HepG2 (cell line): ENCODE measurements at places on chromosomes 5 and 9. TPM values are rescaled to one million over a fixed set of nuclear protein-coding genes. Genes with fewer than 3 reads are reported as not detected.

- H3K27ac ChIP-seq = no peak overlapping the region
- DNase-seq = no peak
- H3K4me3 ChIP-seq = no peak overlapping the region
- no peaks in the 10 kb centered on the region for H3K4me1 ChIP-seq
These were observed 988.2 kb upstream of the ARRDC3 start for GRCh38 chr5:92371171-92371888.

DNA sequence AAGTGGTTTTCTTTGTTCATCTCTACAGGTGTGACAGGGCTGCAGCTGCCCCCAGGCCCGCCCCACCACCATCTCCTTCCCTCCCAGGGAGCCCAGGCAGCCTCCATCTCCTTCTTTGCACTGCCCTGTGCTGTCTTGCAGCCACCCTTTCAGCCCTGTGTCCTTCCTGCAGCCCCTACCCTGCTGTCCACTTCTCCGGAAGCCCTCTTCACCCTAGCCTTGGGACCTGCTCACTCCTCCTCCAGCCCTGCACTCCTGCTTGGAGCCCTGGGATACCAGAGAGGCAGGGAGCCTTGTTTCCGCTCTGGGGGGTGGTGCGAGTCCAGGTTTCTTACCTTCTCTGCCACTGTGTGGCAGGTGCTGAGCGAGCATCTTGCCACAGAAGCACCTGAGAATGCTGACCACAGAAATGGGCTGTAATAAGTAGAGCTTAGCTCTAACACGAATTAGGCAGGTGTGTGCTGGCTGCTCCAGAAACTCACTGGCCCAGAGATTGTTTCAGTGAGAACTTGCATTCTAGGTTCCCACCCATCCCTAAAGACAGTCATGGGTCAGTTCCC, 51.3 kb upstream of the GADD45G start:
- no peak for DNase-seq
- no peaks in the 10 kb centered on the region for H3K36me3 ChIP-seq
- H3K27ac ChIP-seq = no peak overlapping the region

The ADRA1B gene
- not detected in 2 replicates for total RNA-seq

- no peak for DNase-seq
- no peaks in the 10 kb centered on the region for H3K4me1 ChIP-seq
- H3K27me3 ChIP-seq = peaks cover 56% of the 10 kb centered on the region
- no peak overlapping the region for H3K27ac ChIP-seq
These were observed 76.2 kb downstream of the MRPL36 start for GRCh38 chr5:1723476-1723875.

The PCDHB11 gene
- total RNA-seq = 0.07 TPM in 1 of 2 replicates, not detected in the other

The KCNIP1 gene
- total RNA-seq = not detected in 2 replicates

The SPOCK1 gene
- total RNA-seq = 0.18 TPM in 1 of 2 replicates, not detected in the other

- peaks cover 11% of the 10 kb centered on the region for H3K27me3 ChIP-seq
- H3K36me3 ChIP-seq = no peaks in the 10 kb centered on the region
- no peak for DNase-seq
- no peaks in the 10 kb centered on the region for H3K4me1 ChIP-seq
- H3K27ac ChIP-seq = no peak overlapping the region
These were observed 13.1 kb downstream of the PSD2 start for GRCh38 chr5:139808481-139809330.

The LECT2 gene
- not detected in 2 replicates for total RNA-seq

The CSNK1G3 gene
- total RNA-seq = 31.5 and 35.4 TPM in 2 replicates

DNA sequence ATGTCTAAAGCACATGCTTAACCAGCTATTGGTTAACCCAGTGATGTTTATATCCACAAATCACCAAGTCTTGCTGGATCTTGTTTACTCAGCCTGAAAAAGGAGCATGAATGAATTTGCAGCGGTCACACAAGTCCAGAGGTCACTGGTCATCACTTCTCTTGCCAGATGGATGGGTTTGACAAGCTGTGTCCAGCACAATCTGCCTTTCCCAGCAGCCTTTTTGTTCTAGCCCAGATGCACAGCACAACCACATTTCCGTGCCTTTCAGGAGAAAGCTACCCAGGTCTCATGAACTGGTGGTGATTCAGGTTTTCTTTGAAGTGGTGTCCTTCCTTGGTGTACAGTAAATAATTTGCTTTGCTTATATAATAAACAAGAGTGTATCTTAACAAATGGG, 32.1 kb downstream of the TMEM252 start:
- DNase-seq = no peak
- no peaks in the 10 kb centered on the region for H3K36me3 ChIP-seq
- H3K27me3 ChIP-seq = no peaks in the 10 kb centered on the region
- peaks cover 19% of the 10 kb centered on the region for H3K4me1 ChIP-seq
- H3K27ac ChIP-seq = no peak overlapping the region

GRCh38 chr5:1514027-1514818, 9.5 kb downstream of the LPCAT1 start:
- DNase-seq = no peak
- no peaks in the 10 kb centered on the region for H3K27me3 ChIP-seq
- H3K27ac ChIP-seq = no peak overlapping the region
- H3K4me3 ChIP-seq = no peak overlapping the region
- H3K36me3 ChIP-seq = peaks cover 73% of the 10 kb centered on the region

- no peak overlapping the region for H3K27ac ChIP-seq
- H3K27me3 ChIP-seq = no peaks in the 10 kb centered on the region
- no peaks in the 10 kb centered on the region for H3K36me3 ChIP-seq
- no peak for DNase-seq
- no peak overlapping the region for H3K4me3 ChIP-seq
- H3K4me1 ChIP-seq = no peaks in the 10 kb centered on the region
These were observed 25.8 kb upstream of the S1PR3 start for GRCh38 chr9:88965473-88965872.

The PRUNE2 gene
- 0.02 TPM in 1 of 2 replicates, not detected in the other for total RNA-seq

The RORB gene
- not detected in 2 replicates for total RNA-seq

GRCh38 chr5:116303340-116303739, 218.5 kb downstream of the COMMD10 start:
- no peaks in the 10 kb centered on the region for H3K36me3 ChIP-seq
- H3K27ac ChIP-seq = no peak overlapping the region
- peaks cover 9% of the 10 kb centered on the region; the same call in 1 of the 2 replicates for H3K4me1 ChIP-seq

DNA sequence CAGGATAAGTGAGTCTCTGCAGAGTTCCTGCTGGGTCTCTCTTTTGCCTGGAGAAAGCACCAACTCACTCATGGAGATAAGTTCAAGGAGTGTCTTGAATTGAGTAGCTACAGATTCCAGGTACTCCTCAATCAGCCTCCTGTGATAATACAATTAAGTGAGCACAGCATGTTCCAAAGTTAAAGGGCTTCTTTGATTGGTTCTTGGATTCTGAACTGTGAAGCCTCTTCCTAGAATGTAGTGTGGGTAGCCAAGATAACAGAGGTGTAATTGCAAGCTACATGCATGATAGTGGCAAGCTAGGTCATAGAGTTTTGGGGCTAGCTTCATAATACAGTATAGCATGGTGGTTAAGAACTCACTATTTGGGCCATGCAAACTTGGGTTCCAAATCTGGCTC, 23.2 kb upstream of the CARNMT1 start:
- no peak overlapping the region for H3K4me3 ChIP-seq
- H3K36me3 ChIP-seq = no peaks in the 10 kb centered on the region
- no peaks in the 10 kb centered on the region for H3K27me3 ChIP-seq
- H3K4me1 ChIP-seq = no peaks in the 10 kb centered on the region; the same call in 1 of the 2 replicates

GRCh38 chr5:127028822-127029457, 1.4 kb downstream of the MARCHF3 start:
- H3K27me3 ChIP-seq = no peaks in the 10 kb centered on the region
- H3K4me1 ChIP-seq = peaks cover 54% of the 10 kb centered on the region
- peak overlapping the region; percentile 88 for H3K4me3 ChIP-seq
- DNase-seq = peak; percentile 68
- no peaks in the 10 kb centered on the region for H3K36me3 ChIP-seq

The LVRN gene
- total RNA-seq = 0.09 and 0.14 TPM in 2 replicates

DNA sequence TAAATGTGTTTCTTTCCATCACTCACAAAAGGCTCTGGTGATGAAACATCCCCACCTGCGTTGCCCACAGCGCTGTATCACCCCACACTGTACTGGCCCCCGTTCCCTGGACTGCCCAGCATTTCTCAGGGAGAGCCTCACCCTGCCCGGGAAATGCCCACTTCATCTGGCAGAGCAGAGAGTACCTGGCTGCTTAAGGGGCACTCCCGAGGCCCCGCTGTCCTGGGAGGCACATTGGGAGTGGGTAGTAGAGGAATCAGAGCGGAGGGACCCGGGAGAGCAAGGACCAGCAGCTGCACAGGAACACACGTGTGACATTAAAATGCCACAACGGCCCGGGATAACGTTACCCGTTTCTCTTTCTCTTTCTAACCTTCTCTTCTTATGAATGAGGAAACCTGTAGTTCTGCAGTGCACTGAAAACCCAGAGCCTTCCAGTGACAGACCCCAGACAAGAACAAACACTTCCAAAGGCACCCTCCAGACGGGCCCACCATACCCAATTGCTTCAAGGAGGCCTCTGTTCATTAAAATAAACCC, 110.0 kb downstream of the ROR2 start:
- H3K4me3 ChIP-seq = no peak overlapping the region
- H3K4me1 ChIP-seq = no peaks in the 10 kb centered on the region
- DNase-seq = no peak
- no peak overlapping the region for H3K27ac ChIP-seq
- no peaks in the 10 kb centered on the region for H3K36me3 ChIP-seq

DNA sequence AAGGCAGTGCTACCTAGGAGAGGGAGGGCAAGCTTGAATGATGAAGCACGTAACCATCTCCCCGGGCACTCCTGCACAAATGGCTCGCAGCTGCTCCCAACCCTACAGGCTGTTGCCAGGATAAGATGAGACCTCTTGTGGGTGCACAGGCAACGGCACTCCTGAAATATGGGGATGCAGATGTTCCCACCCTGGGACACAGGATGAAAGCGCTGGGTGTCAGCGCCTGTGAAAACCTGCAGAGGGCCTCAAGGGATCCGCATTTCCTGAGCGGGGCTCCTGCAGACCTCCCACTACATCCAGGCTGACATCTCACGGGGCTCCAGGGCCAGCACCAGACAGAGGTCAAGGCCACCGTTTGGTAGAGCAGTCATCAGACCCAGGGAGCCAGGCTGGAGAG, 60.7 kb downstream of the SMIM23 start:
- no peak overlapping the region for H3K4me3 ChIP-seq
- no peaks in the 10 kb centered on the region for H3K4me1 ChIP-seq
- no peak for DNase-seq
- no peaks in the 10 kb centered on the region for H3K27me3 ChIP-seq
- no peaks in the 10 kb centered on the region for H3K36me3 ChIP-seq

- no peaks in the 10 kb centered on the region for H3K27me3 ChIP-seq
- no peak overlapping the region for H3K27ac ChIP-seq
- no peak overlapping the region for H3K4me3 ChIP-seq
- no peaks in the 10 kb centered on the region for H3K4me1 ChIP-seq
- no peaks in the 10 kb centered on the region for H3K36me3 ChIP-seq
These were observed 167.2 kb downstream of the XRCC4 start for GRCh38 chr5:83244516-83244915.

The GPX3 gene
- total RNA-seq = 31.9 and 33.8 TPM in 2 replicates

The SPINK6 gene
- total RNA-seq = not detected in 2 replicates

DNA sequence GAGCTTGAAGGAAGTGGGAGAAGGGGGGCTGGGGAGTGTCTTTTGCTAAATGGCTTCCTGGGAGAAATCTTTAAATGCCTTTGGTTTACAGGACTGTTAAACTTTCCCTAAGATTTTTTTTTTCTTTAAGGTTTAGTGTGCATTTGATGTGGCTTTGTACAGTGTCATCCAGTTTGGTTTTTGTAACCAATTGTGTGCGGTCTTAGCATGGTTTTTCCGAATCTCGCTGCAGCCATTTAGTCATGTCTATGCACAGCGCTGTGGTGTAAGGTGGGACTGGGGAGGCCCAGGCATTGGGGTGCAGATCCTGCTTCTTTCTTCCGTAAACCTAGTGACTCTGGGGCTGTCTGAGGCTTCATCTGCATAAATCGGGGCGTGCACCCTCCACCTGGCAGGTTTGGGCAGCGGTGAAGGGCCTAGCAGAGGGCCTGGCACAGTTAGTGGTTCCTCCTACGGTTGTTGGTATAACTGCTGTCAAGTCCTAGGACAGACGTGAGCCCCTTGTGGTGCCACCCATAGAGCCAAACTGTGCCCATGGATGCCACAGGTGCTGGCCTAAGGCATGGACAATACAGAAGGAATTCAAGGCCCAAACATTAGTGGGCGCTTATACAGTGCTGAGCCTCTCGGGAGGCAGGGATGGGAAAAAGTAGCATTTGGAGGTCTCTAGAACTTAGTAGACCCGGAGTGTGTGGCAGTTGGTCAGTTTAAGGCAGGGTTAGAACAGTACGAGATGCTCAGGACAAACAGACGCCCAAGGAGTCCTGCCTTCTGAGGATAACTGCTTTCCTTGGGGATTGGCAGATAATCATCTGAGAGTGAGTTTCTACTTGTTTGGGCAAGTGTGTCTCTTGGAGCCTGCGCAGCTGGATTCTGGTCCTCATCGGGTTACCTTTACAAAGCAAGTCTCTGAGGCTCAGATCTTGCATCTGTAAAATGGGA, 1.5 kb downstream of the PRRC2B start:
- no peaks in the 10 kb centered on the region for H3K27me3 ChIP-seq
- DNase-seq = no peak
- peak overlapping the region; percentile 85 for H3K27ac ChIP-seq
- H3K4me3 ChIP-seq = peak overlapping the region; percentile 74
- peaks cover 63% of the 10 kb centered on the region for H3K4me1 ChIP-seq

DNA sequence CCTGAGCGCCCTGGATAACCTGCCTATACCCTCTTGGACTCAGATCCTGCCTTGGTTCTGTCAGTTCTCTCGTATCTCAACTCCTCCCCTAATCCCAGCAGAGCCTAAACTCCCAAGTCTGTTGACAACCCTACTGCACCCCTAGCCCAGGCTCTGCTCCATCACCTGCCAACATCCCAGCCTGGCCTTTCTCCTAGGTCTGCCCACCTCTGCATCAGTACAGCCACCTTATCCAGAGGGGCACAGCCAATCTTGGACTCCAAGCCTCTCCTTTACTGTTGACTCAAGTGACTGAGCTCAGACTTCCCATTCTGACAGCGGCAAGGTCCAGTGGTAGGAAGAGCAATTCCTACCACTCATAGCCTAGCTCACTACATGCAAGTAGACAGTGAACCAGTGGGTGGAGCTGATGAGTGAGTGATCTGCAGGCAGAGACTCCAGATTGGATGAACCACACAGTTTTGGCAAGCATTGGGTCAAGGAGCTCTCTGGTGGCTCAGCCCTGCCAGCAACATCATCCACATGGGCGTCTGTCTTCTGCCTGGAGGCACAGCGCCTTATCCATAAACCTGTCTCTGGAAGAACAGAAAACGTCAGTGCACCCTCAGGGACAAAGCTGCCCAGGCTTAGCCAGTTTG, 26.5 kb downstream of the TRMO start:
- DNase-seq = peak; percentile 25
- H3K4me3 ChIP-seq = no peak overlapping the region
- no peaks in the 10 kb centered on the region for H3K36me3 ChIP-seq
- no peaks in the 10 kb centered on the region for H3K27me3 ChIP-seq

GRCh38 chr5:157690690-157691433, 19.5 kb downstream of the C5orf52 start:
- H3K27me3 ChIP-seq = no peaks in the 10 kb centered on the region
- no peak for DNase-seq
- no peak overlapping the region for H3K27ac ChIP-seq
- H3K4me1 ChIP-seq = peaks cover 24% of the 10 kb centered on the region
- no peaks in the 10 kb centered on the region for H3K36me3 ChIP-seq

The PHPT1 gene
- total RNA-seq = 155 and 192 TPM in 2 replicates
